ENCODE measurements at places on chromosomes 4 and X. TPM values are rescaled to one million over a fixed set of nuclear protein-coding genes. Genes with fewer than 3 reads are reported as not detected.

CLDN22 gene
- total RNA-seq, result not detected

MSANTD1 gene
- total RNA-seq, result 0.59 TPM

MEPE gene
- total RNA-seq, result not detected

SCRG1 gene
- total RNA-seq, result 0.88 TPM

FSTL5 gene
- not detected for total RNA-seq

ZNF630 gene
- 2.1 TPM for total RNA-seq

HTT gene
- total RNA-seq, result 44.5 TPM

CDS1 gene
- under 0.01 TPM for total RNA-seq

SMR3B gene
- not detected for total RNA-seq

SNX12 gene
- total RNA-seq, result 67.7 TPM

TMEM35A gene
- total RNA-seq, result 1.5 TPM

GAGE12F gene
- total RNA-seq, result not detected

NEXMIF gene
- total RNA-seq, result under 0.01 TPM

HAND2 gene
- total RNA-seq, result 3.8 TPM

GPR50 gene
- total RNA-seq, result not detected

CDX4 gene
- not detected for total RNA-seq

GPRASP3 gene
- total RNA-seq, result 3.3 TPM

PNCK gene
- 0.29 TPM for total RNA-seq

XK gene
- under 0.01 TPM for total RNA-seq

PABPC1L2B gene
- total RNA-seq, result not detected

ZFP92 gene
- not detected for total RNA-seq

ARX gene
- total RNA-seq, result not detected

SLITRK4 gene
- 0.29 TPM for total RNA-seq

HHIP gene
- 0.59 TPM for total RNA-seq

SMIM31 gene
- total RNA-seq, result not detected

FAM236B gene
- not detected for total RNA-seq

SUPT20HL2 gene
- not detected for total RNA-seq

SPATA18 gene
- total RNA-seq, result 41.3 TPM

FATE1 gene
- not detected for total RNA-seq

CLCN5 gene
- total RNA-seq, result 13.8 TPM

CENPVL1 gene
- total RNA-seq, result not detected

ZCCHC12 gene
- not detected for total RNA-seq

CA5B gene
- 6.9 TPM for total RNA-seq

MOB1B gene
- total RNA-seq, result 15.9 TPM

ANK2 gene
- 68.4 TPM for total RNA-seq

AFM gene
- not detected for total RNA-seq

RAB41 gene
- total RNA-seq, result not detected

GPRASP2 gene
- 10.9 TPM for total RNA-seq

SHISA3 gene
- total RNA-seq, result not detected

MAGEA8 gene
- total RNA-seq, result not detected

HS3ST1 gene
- under 0.01 TPM for total RNA-seq

HERC6 gene
- 12.4 TPM for total RNA-seq

MAGEA1 gene
- not detected for total RNA-seq

CFAP47 gene
- not detected for total RNA-seq

SSX1 gene
- not detected for total RNA-seq

LEF1 gene
- total RNA-seq, result 7.7 TPM

GATA1 gene
- not detected for total RNA-seq

PLAC1 gene
- total RNA-seq, result not detected

MRPS18C gene
- total RNA-seq, result 13.8 TPM

CHRDL1 gene
- total RNA-seq, result 25.9 TPM

NOX1 gene
- total RNA-seq, result not detected

EFHC2 gene
- total RNA-seq, result 2.9 TPM

WDR17 gene
- 0.36 TPM for total RNA-seq

All from osteoblast (primary cell).